ENCODE measurements at places on chromosomes 7 and 10.

DNA sequence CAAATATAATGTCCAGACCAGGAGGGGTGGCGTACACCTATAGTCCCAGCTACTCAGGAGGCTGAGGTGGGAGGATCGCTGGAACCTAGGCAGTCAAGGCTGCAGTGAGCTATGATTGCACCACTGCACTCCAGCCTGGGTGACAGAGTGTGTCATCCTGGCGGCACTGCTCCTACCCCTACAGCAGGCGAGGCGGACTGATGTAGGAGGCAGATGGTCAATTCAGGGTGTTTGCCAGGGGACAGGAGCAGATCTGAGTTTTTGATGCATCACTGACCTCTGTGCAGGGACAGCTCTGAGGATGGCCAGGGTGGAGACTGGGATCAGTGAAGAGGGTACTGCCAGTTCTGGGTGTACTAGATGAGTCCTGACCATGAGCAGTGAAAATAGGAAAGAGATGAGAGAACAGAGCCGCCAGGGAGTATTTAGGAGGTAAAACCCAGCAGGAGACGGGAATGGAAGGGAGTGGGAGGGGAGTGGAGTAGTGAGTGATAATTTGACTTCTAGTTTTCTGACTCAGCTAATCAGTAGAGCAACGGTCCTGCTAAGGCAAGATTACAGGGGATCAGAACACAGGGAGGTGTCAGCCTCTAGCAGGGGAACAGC is 75.3 kb downstream of the HIP1 start:
- no peak for DNase-seq

GRCh38 chr10:16848562-16849154 is 31.4 kb upstream of the RSU1 start:
- no peak for DNase-seq

DNA sequence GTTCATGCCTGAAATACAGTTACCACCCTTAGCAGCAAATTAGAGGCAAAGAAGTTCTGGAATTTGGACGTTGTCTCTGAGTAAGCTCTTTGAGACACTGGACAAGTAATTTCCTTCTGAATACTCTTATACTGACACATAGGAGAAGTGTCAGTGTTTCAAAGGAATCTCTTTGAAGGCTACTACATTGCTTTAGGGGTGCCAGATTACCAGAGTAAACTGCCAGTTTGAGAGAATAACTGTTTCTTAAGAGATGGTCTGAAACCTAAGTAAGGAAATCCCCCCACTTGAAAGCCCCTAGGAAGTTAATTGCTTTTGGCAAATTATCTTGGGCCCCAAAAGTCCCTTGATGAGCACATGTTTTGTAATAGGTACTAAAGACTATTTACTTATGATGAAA is 3.4 kb downstream of the FAS start:
- no peak for DNase-seq

DNA sequence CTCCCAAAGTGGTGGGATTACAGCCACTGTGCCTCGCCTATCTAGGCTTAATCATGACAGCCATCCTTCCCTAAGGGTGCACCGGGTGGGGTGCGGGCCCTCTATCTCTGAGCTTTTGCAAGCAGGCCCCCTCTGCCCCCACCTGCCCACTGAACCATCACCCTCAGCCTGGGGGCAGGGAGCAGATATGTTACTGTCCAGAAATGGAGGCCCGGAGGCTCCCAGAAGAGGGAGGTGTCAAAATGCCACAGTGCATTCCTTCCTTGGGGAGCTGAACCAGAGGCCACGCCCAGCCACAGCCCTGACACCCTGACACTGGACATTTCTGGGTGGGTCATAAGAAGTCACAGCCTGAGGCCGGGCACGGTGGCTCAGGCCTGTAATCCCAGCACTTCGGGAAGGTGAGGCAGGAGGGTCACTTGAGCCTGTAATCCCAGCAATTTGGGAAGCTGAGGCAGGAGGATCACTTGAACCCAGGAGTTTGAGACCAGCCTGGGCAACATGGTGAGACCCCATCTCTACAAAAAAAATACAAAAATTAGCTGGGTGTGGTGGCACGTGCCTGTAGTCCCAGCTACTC is 129.8 kb upstream of the TNRC18 start:
- no peak for DNase-seq

GRCh38 chr7:74009719-74010118 is 18.3 kb upstream of the ELN start:
- DNase-seq, result no peak

GRCh38 chr10:130799532-130799931 is 512.0 kb downstream of the TCERG1L start:
- no peak for DNase-seq

- no peak for DNase-seq
Measured at GRCh38 chr7:97845622-97846203, 26.5 kb downstream of the ASNS start.

DNA sequence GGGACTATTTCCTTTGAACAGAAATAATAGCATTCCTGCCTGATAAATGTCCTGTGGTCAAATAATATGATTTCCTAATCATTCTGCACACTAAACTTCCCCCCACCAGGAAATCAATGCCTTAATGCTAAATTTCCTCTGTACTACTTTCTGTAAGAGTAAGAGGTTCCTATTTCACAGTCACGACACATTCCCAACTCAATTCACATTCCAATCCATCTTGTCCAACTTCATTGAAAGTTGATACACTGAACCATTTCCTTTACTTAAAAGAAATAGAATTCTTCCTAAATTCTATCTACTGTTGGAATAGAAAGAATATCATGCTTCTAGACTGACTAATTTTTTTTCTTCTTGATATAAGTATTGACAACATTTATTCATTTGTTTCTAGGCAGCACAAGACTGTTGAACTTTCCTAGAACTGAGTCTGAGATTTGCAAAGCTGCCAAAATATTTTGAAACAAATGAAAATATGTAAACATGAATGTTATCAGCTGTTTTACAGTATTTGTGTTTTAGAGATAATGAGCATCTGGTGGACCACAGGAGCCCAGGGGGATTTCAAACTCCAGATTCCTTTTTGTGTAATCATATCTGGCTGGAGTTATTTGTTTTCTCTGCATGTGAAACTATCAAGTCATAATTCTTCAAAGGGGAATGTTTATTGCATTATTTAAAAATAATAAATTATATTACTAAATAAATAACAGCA is 121.5 kb downstream of the TPST1 start:
- no peak for DNase-seq

- peak; percentile 63 for DNase-seq
Measured at GRCh38 chr7:106022193-106022821, 59.2 kb downstream of the CDHR3 start.

Data from stimulated activated CD8-positive, alpha-beta memory T cell treated with anti-CD3 and anti-CD28 coated beads, Interleukin-7, amount 100 ng/mL, for 48 hours (primary cell).